ENCODE measurements at places on chromosomes 11 and 22.

GRCh38 chr22:26452236-26453016 is 23.4 kb downstream of the ASPHD2 start:
- DNase-seq, result no peak

- DNase-seq, result no peak
Measured at GRCh38 chr11:15213471-15214231, 98.9 kb downstream of the INSC start.

DNA sequence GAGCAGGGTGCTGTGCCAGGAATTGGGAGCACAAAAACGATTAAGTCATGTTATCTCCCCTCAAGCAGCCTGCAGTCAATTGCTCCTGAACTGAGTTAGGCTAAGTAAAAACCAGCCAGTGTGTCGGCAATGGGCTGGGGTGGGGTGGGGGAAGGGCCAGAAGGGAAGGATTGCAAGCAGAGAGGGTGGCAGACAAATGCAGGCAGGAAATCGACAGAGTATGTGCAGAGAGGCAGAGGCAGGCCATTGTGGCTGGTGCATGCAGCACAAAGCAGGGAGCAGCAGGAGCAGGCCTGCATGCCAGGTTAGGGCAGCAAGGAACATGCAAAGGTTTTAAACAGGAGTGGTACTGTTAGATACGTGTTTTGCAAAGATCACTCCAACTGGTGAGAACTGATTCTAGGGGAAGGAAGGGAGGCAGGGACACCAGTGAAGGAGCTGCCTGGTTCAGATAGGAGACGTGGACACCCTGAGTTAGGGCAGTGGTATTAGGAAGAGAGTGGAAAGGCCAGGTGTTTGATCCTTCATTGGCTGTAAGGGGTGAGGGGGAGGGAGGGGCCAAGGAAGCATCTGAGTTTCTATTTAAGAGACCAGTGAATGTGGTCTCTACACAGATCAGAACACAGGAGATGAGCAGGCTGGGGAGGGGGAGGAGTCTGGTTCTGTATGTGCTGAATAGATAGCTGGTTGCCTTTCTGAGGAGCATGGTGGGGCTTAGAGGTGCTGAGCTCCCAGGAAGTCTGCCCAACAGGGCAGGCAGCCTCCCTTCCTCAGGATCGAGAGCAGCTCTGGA is 70.8 kb upstream of the PHOX2A start:
- DNase-seq, result no peak

DNA sequence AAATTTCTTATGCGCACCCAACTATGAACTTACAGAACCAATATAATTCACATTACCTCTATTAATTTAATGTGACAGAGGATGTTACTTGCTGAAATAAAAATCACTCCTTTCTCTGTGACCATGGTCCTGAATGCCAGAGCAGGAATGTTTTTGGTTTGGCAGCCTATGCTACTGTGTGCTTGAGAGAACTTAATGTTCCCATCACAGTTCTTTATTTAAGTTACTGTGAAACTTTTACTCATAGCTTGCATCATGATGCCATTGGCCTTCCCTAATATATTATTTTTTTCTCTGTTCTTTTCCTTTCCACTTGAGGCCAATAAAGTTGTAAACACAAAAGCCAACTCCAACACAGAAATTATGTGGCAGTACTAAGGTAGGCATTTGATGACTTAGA is 142.2 kb downstream of the FAM76B start:
- DNase-seq, result no peak

DNA sequence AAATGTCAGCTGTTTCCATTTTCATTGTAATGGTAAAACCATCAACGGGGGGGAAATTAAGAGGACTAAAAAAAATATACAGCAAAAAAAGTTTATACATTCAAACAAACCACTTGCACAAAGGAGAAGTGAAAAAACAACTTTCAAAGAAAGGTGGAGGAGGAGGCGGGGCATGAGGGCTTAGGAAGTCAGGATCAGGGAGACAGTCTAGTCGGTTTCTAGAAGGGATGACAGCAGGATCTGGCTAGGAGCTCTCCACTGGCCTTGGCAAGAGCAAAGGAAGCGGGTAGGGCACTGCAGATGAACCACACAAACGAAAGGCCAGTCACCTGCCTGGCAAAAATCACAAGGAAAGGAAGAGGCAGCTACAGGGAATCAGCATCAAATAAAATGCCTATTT is 31.0 kb downstream of the NAP1L4 start:
- no peak for DNase-seq

GRCh38 chr22:44451016-44451415 is 47.0 kb downstream of the RTL6 start:
- DNase-seq, result no peak

DNA sequence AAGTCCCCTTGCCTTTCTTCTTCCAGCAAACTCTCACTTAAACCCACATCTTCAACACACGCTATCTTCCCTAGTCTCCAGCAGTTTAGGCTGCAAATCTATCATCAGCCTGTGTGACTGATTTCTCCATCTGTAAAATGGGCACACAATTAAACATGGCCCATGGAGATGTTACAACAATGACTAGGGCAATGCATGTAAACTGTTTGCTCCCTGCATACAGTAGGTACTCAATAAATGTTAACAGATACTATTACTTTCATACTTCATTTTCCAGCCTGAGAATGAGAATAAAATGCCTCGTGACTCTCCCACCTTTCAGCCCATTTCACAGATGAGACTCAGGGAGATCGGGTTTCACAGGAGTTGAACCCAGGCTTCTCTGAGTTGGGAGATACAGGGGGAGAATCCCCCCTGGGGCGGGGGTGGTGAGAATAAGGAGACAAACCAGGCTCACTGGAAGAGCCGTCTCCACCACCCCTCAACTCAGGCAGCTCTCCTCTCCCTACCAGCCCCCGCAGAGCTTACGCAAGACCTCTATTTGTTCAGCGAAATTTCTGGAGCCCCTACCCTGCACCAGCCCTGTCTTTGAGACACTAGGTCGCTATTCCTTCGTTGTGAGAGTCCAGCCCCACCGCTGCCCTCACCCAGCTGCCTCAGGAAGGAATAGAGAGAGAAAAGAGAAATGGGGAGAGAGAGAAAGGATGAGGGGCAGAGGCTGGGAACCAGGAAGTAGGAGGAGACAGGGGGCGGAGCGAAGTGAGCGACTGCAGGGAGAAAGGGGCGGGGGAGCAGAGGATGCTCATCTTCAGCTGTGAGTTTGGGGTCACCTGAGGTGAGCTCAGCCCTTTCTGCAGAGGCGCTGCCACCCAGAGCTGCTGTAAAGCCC is 42.1 kb upstream of the KLHL35 start:
- DNase-seq, result peak; percentile 38

GRCh38 chr11:13117344-13117743 is 108.2 kb downstream of the RASSF10 start:
- no peak for DNase-seq

GRCh38 chr11:102421261-102421660 is 31.3 kb downstream of the TMEM123 start:
- no peak for DNase-seq
